ENCODE measurements at places on chromosomes 12 and 14.

DNA sequence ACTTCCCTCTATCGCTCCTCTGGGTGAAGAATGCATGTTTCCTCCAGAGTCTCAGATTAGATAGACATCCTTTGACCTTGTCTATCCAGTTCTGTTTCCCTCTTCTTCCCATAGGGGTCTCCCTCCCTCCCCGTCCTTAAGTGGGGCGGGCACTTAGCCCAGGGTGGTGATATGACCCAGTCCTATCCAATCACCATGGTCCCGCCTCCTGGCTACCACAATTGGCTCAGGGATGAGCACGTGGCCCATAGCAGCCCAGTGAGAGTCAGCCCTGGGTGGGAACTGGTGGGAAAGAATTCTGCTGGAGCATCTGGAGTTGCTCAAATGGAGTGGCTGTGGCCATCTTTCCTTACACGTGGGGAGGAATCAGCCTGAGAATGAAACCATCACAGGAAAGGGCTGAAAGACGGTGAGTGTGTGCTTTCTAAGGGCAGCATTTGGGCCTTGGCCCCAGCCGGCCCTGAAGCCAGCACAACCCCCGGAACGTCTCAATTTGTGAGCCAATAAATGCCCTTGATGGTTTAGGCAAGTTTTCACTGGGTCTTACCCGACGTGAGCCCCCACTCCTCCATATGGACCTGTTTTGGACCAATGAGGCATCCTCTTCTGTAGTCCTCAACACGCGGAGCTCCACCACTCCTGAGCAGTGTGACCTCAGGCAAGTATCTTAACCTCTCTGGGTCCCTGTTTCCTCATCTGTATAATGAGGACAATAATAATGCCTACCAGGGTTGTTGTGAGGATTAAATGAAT lies 14.4 kb upstream of the MLXIP start:
- DNase-seq, result peak; percentile 43

DNA sequence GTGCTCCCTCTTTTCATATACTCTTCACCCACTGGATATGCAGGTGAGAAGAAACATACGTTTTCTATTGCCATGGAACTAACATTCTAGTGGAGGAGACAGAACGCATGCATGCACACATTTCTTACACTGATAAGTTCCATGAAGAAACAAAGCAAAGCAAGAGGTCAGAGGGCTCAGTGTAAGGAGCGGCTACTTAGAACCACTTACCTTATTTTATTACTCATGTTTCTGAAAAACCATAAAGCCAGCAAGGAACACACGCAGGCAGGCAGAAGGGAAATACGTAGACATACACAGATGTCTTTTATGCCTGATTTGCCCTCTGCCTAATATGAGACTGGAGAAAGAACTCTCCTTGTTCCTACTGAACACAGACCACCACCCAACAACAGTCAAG lies 362.9 kb downstream of the TMEM132D start:
- DNase-seq, result no peak

- DNase-seq, result no peak
Observed at GRCh38 chr14:69573831-69574262, 824 bp downstream of the CCDC177 start.

DNA sequence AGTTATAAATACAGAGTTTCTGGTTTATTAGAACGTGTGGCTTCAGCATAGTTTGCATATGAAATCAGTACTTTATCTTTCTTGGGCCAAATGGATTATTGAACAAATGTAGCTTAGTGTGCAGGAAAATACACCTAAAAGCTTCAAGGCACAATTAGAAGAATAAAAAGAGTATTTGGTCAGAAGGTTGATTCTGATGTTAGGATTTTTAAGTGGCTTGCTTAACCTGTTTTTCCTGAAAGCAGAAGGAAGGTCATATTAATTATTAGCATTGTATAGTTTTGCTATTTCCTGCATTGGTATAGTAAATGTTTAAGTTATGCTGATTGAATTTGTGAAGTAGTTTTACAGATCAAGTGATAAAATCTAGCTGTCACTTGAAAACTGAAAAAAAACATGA lies 31.0 kb upstream of the GNS start:
- no peak for DNase-seq

DNA sequence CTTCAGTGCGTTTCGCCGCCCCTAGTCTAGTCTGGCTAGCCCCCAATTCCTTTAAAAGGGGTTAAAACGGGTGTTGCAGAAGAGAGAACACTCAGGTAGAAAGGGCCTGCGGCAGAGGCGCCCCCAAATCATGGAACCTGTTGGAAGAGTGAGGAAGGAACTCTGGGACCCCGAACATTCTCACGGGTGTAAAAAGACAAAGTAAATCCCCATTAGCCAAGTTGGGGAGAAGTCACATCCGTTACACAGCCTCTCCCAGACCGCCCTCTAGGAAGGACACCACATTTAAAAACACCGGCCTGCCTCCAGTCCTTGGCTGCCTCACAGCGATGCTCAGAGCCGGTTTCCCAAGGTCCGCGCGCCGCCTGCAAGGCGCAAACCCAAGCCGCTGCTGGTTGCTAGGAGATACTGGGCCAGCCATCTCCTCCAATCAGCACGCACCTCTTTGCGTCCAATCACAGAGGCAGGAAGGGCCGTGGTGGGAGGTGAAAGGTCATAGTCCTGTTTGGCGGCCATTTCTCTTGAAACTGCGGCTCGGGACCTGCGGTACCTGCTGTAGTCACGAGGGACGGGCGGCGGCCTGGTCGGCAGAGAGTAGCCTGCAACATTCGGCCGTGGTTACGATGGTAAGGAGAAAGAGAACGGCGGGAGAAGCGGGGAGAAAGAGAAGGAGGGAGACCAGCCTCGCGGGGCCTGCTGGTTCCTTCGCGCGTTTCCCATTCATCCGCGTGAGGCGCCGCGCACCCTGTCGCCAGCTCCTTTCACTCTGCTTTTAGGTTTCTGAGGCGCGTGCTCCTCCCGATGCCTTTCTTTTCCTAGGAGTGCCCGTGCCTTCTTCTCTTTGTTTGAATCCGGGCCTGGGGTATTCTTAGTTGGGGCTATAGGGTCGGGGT lies at the start of gene SNRPF:
TSS of gene SNRPF (plus strand) at position 502 of the 893 bp plus-strand sequence. CDS start at position 624, 122 bp downstream.
- DNase-seq, result peak; percentile 88

DNA sequence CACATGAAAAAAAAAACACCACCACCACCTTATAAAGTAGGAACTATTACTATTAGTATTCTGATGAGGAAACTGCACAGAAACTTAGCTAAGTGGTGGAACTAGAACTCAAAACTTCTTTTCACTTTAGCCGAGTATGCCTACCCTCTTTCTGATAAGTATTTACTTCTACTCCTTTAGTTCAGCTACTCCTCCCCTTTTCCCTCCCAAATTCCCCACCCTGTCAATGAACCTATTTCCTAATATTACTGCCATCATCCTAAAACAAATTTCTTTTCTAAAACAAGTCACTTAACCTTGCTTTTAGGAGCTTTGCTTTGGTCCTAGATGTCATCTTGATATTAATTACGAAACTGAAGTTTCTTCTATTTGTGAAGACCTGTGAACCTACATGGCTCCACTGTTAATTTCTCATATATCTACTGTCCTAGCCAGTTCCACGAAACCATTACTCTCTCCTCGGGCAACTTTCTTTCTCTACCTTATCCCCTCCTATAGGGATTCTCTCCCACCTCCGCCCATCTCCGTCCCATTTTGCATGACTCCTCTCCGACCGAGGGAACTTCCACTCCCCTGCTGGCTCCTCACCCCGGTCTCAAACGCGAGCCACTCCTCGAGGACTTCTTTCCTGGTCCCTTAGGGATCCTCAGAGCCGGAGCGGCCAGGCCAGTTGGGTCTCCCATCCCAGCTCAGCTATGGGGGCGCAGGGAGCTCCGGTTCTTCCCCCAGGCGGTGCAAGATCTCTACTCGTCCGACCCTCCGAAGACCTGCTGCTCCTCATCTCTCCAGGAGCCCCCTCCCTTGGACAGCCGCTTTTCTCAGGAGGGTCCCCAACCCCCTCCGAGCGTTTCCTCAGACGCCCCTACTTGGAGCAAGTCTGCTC lies 1.1 kb downstream of the NUMB start:
- DNase-seq, result peak; percentile 6

GRCh38 chr12:79858518-79858917 lies 76.4 kb downstream of the PPP1R12A start:
- DNase-seq, result no peak

- DNase-seq, result no peak
Observed at GRCh38 chr14:32865827-32866376, 72.8 kb upstream of the NPAS3 start.

- no peak for DNase-seq
Observed at GRCh38 chr12:56720731-56721151, 4.4 kb downstream of the NACA start.

- no peak for DNase-seq
Observed at GRCh38 chr14:72822946-72823611, 70.8 kb downstream of the DPF3 start.

- peak; percentile 13 for DNase-seq
Observed at GRCh38 chr14:28608851-28609828, 157.4 kb upstream of the FOXG1 start.

DNA sequence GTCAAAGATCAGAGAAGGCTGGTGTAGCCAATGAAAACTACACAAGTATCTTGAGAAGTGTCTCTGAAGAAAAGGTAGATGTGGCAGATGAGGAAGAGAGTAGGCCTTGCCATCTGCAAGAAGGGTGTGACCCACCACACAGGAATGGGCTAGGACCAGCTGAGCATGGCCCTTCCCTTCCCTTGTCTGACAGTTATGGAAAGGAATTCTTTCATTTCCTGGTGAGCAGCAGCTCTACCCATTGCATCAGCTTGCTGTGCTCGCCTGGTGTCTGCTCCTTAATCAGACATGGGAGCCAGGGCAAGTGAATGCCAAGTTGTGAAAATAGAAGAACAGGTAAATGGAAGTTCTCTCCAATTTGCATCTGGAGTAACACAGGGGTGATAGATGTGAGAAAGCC lies 145.2 kb upstream of the KRR1 start:
- no peak for DNase-seq

DNA sequence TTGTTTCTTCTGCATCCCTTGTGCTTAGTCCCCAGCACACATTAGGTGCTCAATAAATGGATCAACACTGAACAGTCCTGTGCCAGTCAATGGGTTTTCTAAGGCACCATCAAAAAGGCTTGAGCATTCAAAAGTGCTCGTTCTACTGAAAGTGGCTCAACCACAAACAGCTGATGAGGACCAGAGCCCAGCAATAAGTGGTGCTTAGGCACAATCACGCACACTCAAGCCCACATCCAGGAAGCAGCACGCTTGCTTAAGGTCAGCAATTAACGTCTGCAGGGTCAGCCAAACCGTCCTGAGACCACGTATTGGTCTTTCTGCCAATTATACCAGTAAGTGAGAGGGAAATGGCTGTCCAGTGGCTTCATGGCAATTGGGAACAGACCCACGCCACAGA lies 56.5 kb downstream of the PRIMA1 start:
- no peak for DNase-seq

DNA sequence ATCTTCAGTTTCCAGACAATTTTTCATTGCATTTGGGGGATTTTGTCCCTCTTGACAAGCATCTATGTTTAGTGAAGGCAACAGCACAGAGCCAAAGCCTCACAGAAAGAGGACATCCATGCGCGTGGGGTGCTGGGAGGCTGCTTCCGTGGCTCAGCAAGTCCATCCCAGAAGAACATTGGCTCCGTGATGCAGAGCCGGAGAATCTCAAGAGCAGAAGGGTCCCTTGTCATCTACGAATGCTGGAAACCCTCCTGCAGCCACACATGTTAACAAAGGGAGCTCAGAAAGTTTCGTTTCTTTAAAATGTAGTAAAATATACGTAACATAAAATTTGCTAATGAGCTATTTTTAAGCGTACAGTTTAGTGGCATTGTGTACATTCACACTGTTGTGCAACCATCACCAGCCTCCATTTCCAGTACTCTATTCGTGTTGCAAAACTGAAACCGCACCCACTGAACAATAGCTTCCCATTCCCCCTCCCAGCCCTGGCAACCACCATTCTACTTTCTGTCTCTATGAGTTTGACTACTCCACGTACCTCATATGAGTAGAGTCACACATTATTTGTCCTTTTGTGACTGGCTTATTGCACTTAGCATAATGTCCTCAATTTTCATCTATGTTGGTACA lies 185.9 kb downstream of the TTC7B start:
- DNase-seq, result no peak

DNA sequence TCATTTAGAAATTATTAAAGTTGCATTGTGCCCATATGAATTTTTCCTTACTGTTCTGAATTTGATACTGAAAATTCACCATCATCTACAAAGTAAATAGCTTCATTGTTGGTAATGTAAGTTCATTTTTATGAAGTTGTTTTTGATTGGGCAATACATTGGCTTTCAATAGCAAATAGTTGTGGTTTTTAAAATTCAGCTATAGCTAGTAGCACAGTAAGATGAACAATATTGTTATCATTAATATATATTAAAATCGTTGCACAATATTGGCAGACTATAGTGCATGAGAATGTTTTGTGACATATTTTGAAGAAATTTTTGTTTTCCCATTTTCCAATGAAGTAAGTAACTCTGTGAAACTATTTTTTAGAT lies 575.0 kb downstream of the PRKD1 start:
- DNase-seq, result no peak

DNA sequence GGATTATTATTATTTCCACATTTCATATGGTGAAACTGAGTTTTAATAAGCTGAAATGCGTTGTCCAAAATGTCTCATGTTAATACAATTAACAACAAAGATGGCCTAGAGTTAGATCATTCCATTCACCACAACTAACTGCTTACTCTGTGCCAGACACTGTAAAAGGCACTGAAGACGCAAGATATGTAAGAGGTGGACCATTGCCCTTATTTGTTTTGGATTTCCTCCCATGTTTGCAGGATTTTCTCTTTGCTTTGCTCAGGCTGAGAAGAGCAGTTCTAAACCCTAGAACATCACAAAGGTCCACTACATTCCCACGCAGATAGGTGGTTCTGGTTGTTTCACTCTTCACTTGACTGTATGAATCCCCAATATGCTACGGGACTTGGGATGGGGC lies 324.4 kb upstream of the KITLG start:
- DNase-seq, result no peak

- DNase-seq, result no peak
Observed at GRCh38 chr14:55245657-55246268, 25.5 kb upstream of the FBXO34 start.

- no peak for DNase-seq
Observed at GRCh38 chr12:96876966-96877365, 30.1 kb upstream of the NEDD1 start.

- DNase-seq, result no peak
Observed at GRCh38 chr14:26598672-26599131, 869 bp upstream of the NOVA1 start.

DNA sequence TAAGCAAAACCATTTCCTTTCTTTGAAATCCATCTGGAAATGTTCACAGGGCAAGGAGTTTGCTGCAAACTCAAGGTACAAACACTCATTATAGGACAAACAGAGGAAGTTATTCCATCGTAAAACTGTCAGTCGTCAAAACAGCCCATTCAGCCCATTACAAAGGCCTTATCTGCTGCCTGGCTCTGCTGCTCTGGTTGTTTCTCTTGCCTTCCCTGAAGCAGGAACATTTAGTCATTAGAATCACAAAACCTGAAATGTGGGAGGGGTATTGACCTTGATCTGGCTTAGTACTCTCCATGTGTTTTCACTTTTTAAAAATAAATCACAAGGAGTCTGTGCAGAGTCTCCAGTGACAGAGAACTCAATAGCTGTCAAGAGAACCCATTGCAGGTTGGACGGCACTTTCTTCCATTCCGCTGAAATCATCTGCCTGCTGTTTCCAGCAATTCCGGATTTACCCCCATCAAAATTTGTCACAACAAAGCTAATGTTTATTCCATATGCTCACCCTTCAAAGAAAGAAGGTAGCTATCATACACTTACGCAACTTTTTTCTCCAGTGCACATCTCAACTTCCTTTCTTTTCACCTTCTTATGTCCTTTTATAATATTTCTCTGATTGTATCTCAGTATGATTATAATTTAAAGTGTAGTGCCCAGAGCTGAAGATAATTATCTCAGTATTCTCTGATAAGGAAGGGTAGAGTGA lies 24.6 kb upstream of the ITPR2 start:
- DNase-seq, result no peak

- no peak for DNase-seq
Observed at GRCh38 chr12:52946797-52947547, 1.9 kb upstream of the KRT18 start.

Data from stimulated activated CD4-positive, alpha-beta T cell treated with anti-CD3 and anti-CD28 coated beads, Interleukin-4, amount 100 ng/mL, for 48 hours (primary cell).